ENCODE measurements at places on chromosomes 4 and X. TPM values are rescaled to one million over a fixed set of nuclear protein-coding genes. Genes with fewer than 3 reads are reported as not detected.

GRCh38 chrX:150767045-150767395, 73.8 kb downstream of the MTMR1 start:
- peaks cover 4% of the 10 kb centered on the region for H3K4me1 ChIP-seq
- H3K36me3 ChIP-seq = no peaks in the 10 kb centered on the region
- no peaks in the 10 kb centered on the region for H3K27me3 ChIP-seq
- H3K27ac ChIP-seq = no peak overlapping the region
- no peak overlapping the region for H3K4me3 ChIP-seq

- H3K27me3 ChIP-seq = no peaks in the 10 kb centered on the region
- peaks cover 30% of the 10 kb centered on the region for H3K4me1 ChIP-seq
- H3K36me3 ChIP-seq = no peaks in the 10 kb centered on the region
- H3K4me3 ChIP-seq = peak within 1 kb of the TSS; percentile 36
- no peak for DNase-seq
These were observed at the start of gene LRAT for GRCh38 chr4:154743683-154744340. LRAT (plus strand) TSS chr4:154744000; CDS start chr4:154744327, 327 bp downstream.

Gene TASL
- total RNA-seq = 0.49 TPM

Gene GYG2
- 15.7 TPM for total RNA-seq

GRCh38 chr4:75087865-75088264, 154.9 kb downstream of the PARM1 start:
- no peaks in the 10 kb centered on the region for H3K27me3 ChIP-seq
- no peak overlapping the region for H3K27ac ChIP-seq
- no peak for DNase-seq
- no peak overlapping the region for H3K4me3 ChIP-seq
- no peaks in the 10 kb centered on the region for H3K4me1 ChIP-seq

DNA sequence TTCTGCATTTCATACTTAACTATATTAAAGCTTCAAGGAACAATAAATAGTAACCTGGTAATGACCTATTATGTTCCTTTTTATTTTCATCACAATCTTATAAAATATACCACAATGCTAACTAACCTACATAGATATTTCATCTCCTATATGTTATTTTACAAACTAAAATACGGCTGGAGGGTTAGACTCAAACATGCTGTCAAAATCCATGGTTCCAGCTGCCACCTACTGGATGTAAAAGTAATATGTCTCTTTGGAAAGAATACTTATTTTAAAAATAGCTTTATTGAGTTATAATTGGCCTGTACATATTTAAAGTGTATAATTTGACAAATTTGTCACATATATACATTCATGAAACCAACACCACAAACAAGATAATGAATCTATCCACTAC, 15.0 kb downstream of the RGN start:
- no peaks in the 10 kb centered on the region for H3K4me1 ChIP-seq
- no peak overlapping the region for H3K27ac ChIP-seq
- H3K27me3 ChIP-seq = no peaks in the 10 kb centered on the region
- no peak overlapping the region for H3K4me3 ChIP-seq
- no peak for DNase-seq

DNA sequence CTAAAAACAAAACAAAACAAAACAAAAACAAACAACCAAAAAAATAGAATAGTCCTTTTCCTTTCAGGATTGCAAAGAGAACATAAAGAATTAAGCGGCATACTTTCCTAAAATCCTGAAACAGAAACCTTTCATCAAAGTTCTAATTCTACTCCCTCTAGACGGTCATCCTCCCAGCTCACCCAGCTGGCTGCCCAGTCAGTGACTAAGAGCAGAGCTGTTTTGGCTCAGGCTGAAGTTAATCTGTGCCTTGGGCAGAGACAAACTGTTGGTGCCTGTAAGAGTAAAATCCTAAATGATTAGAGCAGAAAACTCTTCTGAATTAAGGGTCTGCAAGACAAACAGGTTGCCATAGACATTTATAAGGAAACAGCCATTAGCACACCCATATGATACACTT, 17.6 kb upstream of the WAS start:
- no peaks in the 10 kb centered on the region for H3K27me3 ChIP-seq
- no peak for DNase-seq
- no peak overlapping the region for H3K27ac ChIP-seq
- H3K36me3 ChIP-seq = no peaks in the 10 kb centered on the region
- H3K4me1 ChIP-seq = no peaks in the 10 kb centered on the region

- no peaks in the 10 kb centered on the region for H3K27me3 ChIP-seq
- H3K4me1 ChIP-seq = no peaks in the 10 kb centered on the region
- no peaks in the 10 kb centered on the region for H3K36me3 ChIP-seq
- no peak overlapping the region for H3K27ac ChIP-seq
- H3K4me3 ChIP-seq = no peak overlapping the region
These were observed 103.9 kb downstream of the AASDH start for GRCh38 chr4:56283375-56283774.

DNA sequence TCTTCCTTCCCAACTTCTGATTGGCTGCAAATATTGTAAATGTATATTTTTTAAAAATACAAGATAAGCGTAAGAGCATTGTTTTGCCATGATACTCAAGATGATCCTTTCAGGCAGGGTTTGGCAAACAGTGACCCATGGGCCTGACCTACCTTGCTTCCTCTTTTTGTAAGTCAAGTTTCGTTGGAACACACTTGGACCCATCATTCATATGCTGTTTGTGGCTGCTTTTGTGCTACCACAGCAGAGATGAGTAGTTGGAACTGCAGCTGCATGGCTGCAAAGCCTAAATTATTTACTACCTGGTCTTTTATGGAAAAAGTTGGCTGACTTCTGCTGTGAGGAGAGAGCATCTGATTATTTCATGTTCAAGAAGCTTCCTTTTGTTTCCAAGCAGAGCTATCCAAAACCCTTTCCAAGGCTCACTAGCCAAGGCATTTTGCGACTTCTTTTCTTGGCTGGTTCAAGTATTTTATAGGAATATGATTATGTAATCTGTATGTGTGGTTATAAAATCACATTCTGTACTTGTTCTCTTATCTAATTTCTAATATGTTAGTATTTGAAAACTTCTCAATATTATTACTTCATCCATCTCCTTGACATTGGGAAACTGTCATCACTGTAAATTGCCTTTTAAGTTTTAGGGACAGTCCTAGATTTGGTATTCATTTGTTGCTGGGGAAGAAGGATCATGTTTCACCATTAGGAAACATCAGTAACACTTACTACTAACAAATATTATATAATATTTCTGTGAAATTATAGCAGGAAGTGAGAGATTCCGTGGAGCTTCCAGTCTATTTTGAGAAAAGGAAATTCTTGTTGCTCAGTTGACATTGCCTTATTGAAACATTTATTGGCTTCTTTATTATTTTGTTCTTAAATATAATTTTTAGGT, 109.2 kb downstream of the ARHGAP10 start:
- H3K4me3 ChIP-seq = no peak overlapping the region
- H3K36me3 ChIP-seq = no peaks in the 10 kb centered on the region

DNA sequence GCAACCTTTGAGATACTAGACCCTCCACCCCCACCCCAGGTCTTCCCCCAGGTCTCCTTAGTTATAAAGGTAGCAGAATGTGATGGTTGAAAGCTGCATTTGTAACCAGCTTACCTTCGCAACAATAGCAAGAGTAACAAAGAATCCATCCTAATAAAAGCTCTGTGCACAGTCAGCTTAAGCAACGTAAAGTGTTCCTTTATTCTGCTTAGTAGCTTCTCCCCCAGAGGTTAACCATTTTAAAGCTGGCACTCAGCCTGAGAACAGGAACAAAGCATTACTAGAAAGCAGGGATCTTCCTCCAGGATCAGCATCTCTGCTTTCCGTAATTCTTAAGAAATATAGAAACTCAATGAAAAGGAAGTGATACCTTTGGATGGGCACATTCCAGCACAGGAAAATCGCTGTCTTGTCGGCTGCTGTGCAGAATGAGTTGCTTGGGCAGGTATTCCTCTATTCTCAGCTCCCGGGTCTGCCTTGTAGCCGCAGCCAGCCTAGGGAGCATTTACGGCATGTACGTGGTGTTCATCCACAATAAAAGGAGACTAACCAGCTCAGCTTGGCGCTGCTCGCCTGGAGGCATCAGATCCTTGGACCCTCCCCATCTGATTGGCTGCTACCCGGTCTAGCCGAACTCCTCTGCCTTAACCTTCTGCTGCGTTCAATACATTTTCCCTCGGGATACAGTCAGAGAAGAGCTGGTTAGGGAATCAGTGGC, 113.0 kb upstream of the TLR3 start:
- DNase-seq = no peak
- H3K36me3 ChIP-seq = no peaks in the 10 kb centered on the region
- H3K27me3 ChIP-seq = no peaks in the 10 kb centered on the region
- no peak overlapping the region for H3K27ac ChIP-seq

DNA sequence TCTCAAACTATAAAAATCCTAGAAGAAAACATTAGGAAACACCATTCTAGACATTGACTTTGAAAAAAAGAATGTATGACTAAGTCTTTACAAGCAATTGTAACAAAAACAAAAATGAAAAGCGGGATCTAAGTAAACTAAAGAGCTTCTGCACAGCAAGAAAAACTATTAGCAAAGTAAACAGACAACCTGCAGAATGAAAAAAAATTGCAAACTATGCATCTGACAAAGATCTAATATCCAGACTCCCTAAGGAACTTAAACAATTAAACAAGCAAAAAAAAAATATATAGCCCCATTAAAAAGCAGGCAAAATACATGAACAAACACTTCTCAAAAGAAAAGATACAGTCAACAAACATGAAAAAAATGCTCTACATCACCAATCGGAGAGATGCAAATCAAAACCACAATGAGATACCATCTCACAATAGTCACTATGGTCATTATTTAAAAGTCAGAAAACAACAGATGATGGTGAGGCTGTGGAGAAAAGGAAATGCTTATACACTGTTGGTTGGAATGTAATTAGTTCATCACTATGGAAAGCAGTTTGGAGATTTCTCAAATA, 168.1 kb downstream of the EPHA5 start:
- no peak overlapping the region for H3K4me3 ChIP-seq
- no peak for DNase-seq
- H3K36me3 ChIP-seq = no peaks in the 10 kb centered on the region
- no peak overlapping the region for H3K27ac ChIP-seq

Gene RPL10
- 3,948 TPM for total RNA-seq

Gene SPON2
- total RNA-seq = 72.2 TPM

DNA sequence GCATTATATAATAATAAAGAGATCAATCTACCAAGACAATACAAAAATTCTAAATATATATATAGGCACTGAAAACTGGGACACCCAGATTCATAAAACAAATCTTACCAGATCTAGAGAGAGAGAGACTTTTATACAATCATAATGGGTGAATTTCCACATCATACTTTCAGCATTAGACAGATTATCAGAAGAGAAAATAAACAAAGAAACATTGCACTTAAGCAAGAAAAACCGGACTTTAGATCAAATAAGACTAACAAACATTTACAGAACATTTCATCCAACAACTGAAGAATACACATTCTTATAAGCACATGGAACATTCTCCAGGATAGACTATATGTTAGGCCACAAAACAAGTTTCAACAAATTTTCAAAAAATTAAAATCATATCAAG, 245.1 kb downstream of the INPP4B start:
- H3K4me3 ChIP-seq = no peak overlapping the region
- no peak for DNase-seq
- no peak overlapping the region for H3K27ac ChIP-seq
- no peaks in the 10 kb centered on the region for H3K4me1 ChIP-seq

DNA sequence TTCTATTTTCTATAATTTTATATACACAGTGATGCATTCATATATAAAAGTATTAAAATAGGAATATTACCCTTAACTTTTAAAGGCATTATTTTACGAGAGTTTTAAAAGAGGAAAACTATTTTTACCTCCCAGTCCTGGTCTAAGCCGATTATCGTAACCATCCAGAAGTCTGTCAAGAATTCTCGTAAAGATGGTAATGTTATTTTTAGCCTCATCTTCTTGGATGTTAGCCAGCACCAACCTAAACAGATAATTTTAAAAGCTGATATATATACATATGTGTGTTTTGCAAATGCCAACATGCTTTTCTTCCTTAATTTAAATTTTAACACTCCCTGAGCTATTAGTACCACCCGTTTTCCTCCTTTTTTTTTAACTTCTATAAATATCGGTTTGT, 4.0 kb downstream of the GABRA2 start:
- H3K4me3 ChIP-seq = no peak overlapping the region
- H3K36me3 ChIP-seq = no peaks in the 10 kb centered on the region
- DNase-seq = no peak

DNA sequence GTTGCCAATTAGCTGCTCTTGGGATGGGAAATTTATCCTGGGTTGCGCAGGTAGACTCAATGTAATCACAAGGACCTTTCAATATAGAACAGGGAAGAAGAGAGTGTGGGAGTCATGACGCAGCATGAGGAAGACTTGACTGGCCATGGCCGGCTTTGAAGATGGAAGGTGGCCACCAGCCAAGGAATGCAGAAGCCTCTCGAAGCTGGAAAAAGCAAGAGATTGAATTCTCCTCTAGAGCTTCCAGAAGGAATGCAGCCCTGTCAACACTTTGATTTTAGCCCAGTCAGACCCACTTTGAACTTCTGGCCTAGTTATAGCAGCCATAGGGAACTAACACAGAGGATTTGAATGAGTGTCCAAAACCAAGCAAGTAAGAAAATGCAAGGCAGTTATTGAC, 14.7 kb upstream of the SH3KBP1 start:
- DNase-seq = no peak
- H3K27me3 ChIP-seq = no peaks in the 10 kb centered on the region
- H3K36me3 ChIP-seq = no peaks in the 10 kb centered on the region
- H3K4me3 ChIP-seq = no peak overlapping the region

Gene GLRA3
- not detected for total RNA-seq

Gene RNF150
- total RNA-seq = 9.1 TPM

Gene SOWAHB
- total RNA-seq = 2.7 TPM

- H3K27ac ChIP-seq = no peak overlapping the region
- no peak for DNase-seq
- no peaks in the 10 kb centered on the region for H3K4me1 ChIP-seq
- no peak overlapping the region for H3K4me3 ChIP-seq
- H3K36me3 ChIP-seq = no peaks in the 10 kb centered on the region
These were observed 155.4 kb downstream of the TBCK start for GRCh38 chr4:106160560-106160959.

DNA sequence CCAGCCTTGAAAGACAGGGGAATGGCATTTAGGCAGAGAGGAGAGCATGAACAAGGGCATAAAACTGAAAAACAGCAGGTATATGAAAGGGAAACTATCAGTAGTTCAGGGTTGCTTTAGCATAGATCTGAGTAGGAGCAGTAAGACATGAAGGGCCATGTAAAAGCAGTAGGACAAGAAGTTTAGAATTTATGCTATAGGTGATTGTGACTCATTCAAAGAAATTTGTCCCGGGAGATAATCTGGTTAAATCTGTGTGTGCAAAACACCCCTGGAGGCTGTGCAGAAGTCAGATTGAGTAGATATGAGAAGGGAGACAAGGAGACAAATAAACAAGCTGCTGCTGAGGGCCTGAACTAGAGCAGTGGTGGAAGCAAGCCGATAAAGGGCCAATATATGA, 109.1 kb upstream of the BMP3 start:
- H3K4me3 ChIP-seq = no peak overlapping the region
- no peaks in the 10 kb centered on the region for H3K36me3 ChIP-seq
- H3K27me3 ChIP-seq = no peaks in the 10 kb centered on the region
- no peak overlapping the region for H3K27ac ChIP-seq

- no peak overlapping the region for H3K27ac ChIP-seq
- H3K36me3 ChIP-seq = no peaks in the 10 kb centered on the region
- no peak overlapping the region for H3K4me3 ChIP-seq
- H3K27me3 ChIP-seq = no peaks in the 10 kb centered on the region
- DNase-seq = no peak
- H3K4me1 ChIP-seq = no peaks in the 10 kb centered on the region
These were observed 79.8 kb downstream of the PSAPL1 start for GRCh38 chr4:7354927-7355326.
